OCI-LY7 (cell line): ENCODE measurements at places on chromosomes 1 and 21. TPM values are rescaled to one million over a fixed set of nuclear protein-coding genes. Genes with fewer than 3 reads are reported as not detected.

- DNase-seq = no peak
Measured at GRCh38 chr1:37465593-37466517, 8.5 kb upstream of the ZC3H12A start.

- DNase-seq = no peak
Measured at GRCh38 chr1:83512373-83513193, 486.3 kb downstream of the TTLL7 start.

GRCh38 chr1:39625462-39626273, 13.8 kb downstream of the HEYL start:
- no peak for DNase-seq

- no peak for DNase-seq
Measured at GRCh38 chr1:165544996-165545395, 1.2 kb downstream of the LRRC52 start.

DNA sequence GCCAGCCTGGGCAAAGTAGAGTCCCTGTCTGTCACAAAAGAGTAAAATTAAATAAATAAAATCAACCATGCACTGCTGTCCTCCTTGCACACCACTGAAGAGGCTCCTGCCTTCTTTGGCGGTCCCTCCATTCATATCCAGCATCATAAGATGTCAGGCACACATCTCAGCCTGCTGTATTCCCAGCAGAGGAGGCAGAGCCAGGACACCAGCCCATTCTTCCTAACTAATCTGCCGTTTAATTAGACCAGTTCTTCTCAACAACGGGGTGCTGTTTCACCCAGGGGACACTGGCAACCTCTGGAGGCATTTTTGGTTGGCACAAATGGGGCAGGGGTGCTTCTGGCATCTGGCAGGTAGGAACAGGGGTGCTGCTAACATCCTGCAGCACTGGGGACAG, 119.7 kb downstream of the ETS2 start:
- no peak for DNase-seq

DNA sequence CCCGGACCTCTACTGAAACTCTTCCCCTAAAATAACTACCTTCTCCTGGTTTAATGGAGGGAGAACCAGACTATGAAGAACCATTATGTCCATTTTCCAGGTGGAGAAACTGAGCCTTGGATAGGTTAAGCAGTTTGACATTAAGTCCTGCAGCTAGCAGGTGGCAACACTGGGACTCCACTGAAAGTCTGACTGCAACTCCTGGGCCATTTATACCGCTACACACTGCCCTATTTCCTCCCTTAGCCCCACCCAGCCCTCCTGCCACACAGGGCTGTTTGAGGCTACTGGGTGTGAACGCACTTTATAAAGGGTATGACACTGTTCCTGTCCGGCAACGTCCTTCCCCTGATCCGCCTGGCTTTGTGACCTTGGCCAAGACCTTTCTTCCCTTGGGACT, 511 bp upstream of the INPP5B start:
- DNase-seq = peak; percentile 67

DNA sequence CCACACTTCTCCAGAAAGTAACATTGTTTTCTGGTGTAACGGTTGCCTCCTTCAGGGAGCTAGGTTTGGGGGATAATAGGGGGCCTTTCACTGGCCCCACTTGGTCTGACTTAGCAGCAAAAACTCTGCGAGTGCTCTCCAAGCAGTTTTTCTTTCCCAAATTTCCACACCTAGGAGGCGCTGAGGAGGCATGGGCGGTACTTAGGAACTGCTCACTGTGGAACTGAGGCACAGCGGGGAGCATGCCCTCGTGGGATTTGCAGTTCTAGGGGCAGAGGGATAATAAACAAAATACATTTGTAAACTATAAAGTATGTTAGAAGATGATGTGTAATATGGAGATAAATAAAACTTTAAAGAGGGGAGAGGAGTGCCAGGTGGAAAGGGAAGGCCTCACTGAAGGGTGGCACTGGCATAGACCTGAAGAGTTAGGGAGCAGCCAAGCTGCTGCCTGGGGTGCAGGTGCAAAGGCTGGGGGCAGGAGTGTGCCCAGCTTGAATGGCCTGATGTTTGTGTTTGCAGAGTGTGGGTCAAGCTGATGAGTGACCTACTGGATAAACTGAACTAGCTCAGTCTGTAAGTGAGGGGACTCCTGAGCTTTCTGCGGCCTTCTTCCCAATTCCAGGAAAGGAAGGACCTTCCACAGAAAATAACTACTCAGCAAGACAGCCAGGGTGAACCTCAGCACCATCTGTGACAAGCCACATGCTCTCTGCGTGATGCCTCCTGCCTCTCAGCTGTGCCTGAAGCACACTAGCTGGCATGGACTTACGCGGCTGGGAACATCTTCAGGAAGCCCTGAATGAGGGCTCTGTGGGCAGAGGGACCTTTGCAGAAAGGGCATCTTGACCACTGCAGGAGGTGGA, 1.9 kb downstream of the EPHX1 start:
- DNase-seq = no peak

Gene MAGI3
- total RNA-seq = 7.8 and 8.5 TPM in 2 replicates

Gene CA6
- not detected in 2 replicates for total RNA-seq

Gene INKA2
- 10.8 and 12.2 TPM in 2 replicates for total RNA-seq
